Stimulated activated CD4-positive, alpha-beta T cell treated with anti-CD3 and anti-CD28 coated beads, Interleukin-15, amount 100 ng/mL, for 1 hour (primary cell): ENCODE measurements at places on chromosomes 13 and 19.
A peak's percentile ranks its signal among the peaks of the same experiment; 100 is the strongest.

- no peak for DNase-seq
Observed at GRCh38 chr19:42095814-42096230, 19.9 kb downstream of the ZNF574 start.

GRCh38 chr13:98783856-98784478 is 31.5 kb upstream of the SLC15A1 start:
- no peak for DNase-seq

DNA sequence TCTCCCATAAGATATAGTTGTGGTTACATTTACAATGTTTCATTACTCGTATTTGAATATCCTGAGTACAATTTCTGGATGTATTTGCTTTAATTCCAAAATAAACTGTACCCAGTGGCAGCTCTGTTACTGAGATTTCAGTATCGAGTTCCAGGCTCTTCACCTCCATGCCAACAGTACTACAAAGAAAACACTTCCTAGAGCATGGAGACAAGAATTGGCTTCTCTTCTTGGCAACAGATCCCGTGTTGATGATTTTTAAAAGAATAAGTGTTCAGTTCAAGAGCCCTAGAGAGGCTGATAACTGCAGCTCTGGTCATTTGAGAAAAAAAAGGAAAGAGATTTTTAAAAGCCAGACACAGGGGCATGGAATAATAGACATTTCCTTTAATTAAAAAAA is 302.8 kb downstream of the EFNB2 start:
- DNase-seq = no peak

GRCh38 chr13:78341032-78341431 is 262.3 kb downstream of the POU4F1 start:
- DNase-seq = no peak

DNA sequence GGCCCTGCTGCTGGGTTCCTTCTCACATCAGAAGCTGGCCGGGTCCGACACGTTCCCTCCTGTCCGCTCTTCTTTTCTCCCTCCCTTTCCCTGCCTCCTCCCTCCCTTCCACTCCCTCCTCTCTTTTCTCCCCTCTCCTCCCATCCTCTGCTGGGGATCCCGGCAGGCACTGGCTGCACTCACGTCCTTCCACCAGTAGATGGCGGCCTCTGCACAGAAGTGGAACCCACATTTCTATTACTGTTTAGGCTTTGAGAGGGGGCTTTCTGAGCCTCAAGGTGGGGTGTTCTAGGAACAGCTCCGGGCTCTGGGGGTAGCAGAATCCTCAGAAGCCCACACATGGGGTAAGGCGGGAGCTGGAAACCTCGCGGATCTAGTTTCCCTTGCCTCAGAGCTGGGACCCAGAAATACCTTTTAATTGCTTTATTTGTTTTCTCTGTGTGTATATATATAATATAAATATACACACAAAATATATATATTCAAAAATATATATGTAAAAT is 294.2 kb downstream of the ZNF536 start:
- peak; percentile 14 for DNase-seq

GRCh38 chr19:29376855-29377354 is 148.9 kb upstream of the VSTM2B start:
- no peak for DNase-seq

DNA sequence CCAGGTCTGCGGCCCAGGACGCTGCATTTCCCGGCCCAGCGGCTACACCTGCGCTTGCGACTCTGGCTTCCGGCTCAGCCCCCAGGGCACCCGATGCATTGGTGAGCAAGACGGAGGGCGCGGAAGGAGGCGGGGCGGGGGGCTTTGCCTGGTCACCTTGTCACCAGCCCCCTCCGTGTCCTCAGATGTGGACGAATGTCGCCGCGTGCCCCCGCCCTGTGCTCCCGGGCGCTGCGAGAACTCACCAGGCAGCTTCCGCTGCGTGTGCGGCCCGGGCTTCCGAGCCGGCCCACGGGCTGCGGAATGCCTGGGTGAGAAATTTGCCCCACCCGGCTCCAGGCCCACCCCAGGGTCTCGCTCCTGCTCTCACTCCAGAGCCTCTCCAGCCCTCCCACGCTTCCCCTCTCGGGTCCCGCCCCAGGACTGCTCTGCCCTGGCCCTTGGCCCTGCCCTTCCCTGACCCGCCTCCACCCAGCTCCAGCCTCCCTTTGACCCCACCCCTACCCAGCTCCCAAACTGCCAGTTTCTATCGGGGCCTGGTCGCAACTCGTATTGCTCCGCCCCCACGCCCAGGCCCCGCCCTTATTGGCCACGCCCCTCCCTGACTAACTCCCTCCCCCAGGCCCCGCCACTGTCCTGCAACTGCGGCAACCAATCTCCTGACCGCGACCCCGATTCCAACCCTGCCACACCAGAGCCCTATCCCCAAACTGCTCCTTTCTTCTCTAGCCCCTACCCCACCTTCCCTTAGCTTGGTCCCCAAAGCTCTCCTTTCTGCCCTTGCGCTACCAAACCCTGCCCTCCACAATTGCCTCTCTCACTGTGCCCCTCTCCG is 8.6 kb downstream of the LTBP4 start:
- DNase-seq = peak; percentile 79

DNA sequence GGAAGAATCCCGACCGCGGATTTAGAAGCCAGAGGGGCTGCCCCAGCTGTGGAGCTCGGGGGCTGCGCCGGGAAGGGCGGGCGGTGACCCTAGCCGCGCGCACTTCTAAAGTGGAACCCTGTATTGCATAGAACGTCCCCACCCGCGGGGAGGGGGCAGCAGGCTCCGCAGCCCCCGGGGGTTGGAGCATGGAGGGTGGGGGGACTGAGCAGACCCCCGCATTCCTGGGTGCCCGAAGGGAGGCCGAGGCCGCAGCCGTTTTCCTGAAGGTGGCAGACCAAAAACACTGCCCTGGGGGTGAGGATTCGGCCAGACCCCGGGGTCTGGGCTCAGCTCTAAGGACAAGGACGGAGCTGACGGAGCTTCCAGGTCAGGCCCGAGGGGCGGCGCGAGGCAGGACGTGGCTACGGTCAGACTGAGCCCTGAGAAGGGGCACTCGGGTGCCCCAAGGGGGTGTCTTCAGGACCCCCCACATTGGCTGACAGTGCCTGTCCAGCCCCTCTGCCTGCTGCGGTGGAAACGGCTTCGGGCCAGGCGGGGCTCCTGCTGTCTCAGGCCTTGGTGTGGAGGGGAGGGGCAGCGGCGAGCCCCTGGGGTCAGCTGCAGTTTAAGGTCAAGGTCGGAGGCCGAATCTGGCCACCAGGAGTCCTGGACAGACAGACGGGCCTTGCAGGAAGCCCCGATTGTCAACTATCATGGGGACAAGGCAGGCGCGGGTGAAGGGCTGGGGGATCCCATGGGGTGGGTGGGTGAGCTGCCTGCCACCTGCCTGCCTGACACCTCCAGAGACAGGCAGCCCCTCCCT is 12.6 kb downstream of the MKNK2 start:
- DNase-seq = no peak
